ENCODE measurements at places on chromosomes 5 and 9.

- DNase-seq: no peak
Observed at GRCh38 chr9:113461943-113462342, 1.6 kb upstream of the RGS3 start.

- no peak for DNase-seq
Observed at GRCh38 chr9:16729651-16730050, 140.8 kb downstream of the BNC2 start.

- no peak for DNase-seq
Observed at GRCh38 chr5:127404190-127404589, 113.2 kb upstream of the PRRC1 start.

DNA sequence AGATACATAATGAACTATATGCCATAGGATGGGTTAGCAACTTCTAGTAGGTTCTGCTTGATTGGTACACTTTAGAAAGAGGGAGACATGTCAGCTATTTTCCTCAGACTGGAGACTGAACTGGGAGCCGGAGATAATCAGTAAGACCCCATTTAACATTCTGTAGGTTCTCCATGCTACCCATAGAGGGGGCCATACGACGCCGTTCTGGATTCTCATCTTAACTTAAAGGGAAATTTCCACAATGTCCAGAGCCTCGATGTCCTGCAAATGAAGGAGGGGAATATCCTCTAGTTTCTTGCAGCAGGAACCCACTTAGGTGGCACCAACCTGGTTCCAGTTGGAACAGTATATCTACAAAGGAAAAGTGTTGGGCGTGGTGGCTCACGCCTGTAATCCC, 22.3 kb upstream of the NPM1 start:
- no peak for DNase-seq

DNA sequence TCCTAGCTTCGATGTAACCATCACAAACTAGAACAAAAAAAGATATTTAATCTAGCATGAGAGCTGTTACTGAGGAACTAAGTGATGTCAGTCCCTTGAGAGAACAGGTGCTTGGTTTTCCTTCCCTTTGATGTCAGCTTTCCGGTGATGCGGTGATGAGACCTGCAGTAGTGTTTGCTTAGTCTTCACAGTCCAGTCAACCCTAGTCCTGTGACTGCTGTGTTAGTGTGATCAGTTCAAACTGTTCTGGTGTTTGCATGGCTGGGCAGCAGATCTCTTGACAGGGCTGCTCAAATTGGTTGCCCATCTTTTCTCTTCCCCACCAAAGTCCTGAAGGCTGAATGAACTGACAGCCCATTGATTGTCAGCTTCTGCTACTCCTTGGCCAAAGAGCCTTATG, 608.6 kb upstream of the DAB2 start:
- no peak for DNase-seq

GRCh38 chr5:176550275-176550831, 1.2 kb downstream of the CDHR2 start:
- no peak for DNase-seq

GRCh38 chr5:59055745-59056448, 473.0 kb downstream of the RAB3C start:
- no peak for DNase-seq

- no peak for DNase-seq
Observed at GRCh38 chr5:141420855-141421488, at the start of gene PCDHGA11. TSS of gene PCDHGA11 (plus strand) at chr5:141421051. CDS start at chr5:141421228, 177 bp downstream.

- DNase-seq: no peak
Observed at GRCh38 chr9:13502484-13502883, 223.0 kb upstream of the MPDZ start.

DNA sequence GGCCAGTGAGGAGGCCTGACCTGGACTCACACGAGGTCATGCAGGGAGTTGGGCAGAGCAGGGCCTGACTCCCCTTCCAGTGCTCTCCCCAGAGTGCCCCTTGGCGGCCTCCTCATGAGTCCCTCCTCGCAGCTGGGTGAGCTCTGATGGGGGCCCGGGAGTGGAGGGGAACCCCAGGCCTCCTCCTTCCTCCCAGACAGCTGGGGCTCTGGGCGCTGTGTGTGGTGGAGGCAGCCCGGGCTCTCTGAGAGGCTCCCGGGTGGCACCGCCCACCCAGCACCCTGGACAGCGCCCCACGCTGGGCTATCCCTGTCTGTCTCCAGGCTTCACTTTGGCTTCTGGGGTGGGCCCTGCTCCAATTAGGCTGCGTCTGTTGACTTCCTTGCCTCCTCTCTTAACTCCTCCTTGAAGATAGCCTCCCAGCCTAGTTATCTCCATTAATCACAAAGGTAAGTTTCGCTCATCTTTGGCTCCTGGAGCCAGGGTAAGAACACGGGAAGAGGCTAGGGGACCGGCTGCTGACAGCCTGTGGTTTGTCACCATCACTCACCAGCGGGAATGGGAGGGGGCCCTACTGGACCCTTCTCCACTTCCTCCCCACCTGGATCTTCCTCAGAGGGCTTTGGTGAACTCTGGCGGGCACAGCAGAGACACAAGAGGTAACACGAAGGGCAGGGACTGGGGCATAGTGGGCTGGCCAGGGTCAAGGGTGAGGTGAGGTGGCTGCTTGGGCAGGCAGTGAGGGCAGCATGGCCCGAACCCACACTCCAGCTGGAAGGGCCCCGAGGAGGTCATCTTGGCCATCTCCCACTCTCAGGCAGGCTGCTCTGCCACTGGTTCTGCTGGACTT, 13.1 kb downstream of the PSD2 start:
- DNase-seq: no peak

GRCh38 chr5:124193371-124193789, 553.1 kb downstream of the ZNF608 start:
- DNase-seq: no peak

- DNase-seq: no peak
Observed at GRCh38 chr5:17075236-17075635, 139.1 kb upstream of the MYO10 start.

DNA sequence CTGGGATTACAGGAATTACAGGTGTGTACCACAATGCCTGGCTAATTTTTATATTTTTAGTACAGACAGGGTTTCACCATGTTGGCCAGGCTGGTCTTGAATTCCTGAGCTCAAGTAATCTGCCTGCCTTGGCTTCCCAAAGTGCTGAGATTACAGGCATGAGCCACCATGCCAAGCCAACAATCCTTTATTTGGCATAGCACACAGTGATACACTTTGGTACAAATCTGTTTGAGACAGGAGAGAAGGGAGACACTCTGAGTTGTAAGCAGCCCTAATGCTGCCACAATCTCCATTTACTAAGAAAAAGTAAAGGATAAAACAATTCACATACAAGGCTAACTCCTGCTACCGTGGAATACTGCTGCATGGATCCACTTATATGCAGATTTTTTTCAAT, 177.8 kb downstream of the RAPGEF6 start:
- no peak for DNase-seq

DNA sequence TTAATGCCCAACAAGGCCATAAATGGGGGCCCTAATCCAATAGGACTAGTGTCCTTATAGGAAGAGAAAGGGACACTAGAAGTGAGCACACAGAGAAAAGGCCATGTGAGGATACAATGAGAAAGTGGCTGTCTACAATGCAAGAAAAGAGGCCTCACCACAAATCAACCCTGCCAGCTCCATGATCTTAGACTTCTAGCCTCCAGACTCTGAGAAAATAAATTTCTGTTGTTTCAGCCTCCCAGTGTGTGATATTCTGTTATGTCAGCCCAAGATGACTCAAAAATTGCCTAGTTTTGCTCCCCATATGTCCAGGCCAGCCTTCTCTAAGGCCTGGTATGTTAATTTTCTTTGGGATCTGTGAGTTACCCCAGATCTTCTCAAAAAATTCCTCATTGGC, 32.3 kb upstream of the HTR4 start:
- no peak for DNase-seq

DNA sequence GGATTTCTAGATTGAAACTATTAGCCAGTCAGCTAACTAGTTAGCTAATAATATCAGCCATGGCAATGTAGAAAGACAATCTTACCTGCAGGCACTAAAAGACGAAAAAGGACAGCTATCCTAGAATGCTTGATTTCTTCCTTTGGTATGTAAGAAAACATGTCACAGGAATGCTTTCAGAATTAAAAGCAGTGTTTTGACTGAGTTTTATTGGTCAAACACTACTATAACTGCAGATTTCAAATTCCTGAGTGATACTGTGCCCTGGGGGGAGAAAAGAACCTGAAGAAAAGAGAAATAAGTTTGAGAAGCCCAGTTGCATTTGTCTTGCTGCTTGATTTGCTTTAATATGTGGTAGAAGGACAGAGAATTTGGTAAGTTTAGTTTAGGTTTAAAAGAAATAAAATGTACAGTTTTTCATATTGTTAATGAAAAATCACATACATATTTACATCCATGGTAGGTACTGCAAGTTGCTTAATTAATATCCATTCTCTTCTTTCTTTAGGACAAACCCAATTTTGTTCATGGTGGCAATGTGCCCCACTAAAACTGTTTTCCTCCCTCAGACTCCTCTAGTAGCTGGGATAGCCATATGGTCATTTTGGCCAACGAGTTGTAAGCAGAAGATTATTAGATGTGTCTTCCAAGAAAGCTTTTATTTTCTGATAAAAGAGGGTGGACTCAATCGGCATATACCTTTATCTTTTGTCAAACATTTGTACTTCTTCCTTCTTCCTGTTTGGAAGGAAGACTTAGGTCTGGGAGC, 4.3 kb upstream of the FAM169A start:
- DNase-seq: no peak

DNA sequence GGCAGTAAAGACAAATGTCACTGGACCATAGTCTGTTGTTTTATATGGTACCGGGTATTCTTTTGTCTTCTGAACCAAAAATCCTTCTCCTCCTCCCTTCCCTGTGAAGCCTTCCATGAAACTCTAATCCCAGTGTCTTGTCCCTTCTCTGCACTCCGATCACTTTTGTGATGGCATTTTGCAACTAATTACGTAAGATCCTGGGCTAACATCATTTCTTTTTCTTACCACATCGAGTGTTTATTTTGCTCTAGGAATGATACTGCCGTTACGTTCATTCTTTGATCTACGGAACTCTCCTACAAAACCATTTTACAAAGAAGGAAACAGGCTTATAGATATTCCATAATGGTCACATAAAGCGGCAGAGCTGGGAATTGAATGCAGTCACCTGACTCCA, 33.7 kb downstream of the SNX18 start:
- no peak for DNase-seq

- no peak for DNase-seq
Observed at GRCh38 chr9:121929893-121930875, 162.9 kb downstream of the TTLL11 start.
